BE2C (cell line): ENCODE measurements at places on chromosomes 5 and 9.

DNA sequence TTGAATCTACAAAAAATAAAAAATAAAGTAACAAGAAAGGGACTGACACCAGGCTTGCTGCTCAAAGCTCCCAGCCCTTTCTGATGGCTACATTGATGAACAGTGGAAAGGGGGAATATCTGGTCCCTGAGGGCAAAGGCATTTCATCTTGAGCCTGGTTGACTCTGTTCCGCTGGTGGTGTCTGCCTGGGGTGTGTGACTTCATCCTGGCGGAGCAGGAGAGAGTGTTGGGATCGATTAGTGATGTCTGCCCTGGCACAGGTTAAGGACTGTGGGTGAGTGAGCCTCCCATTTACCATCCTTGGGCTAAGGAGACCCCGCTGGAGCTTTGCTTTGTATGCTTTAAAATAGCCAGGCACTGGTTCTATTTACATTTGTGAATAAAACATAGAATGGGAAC lies 56.9 kb upstream of the ASS1 start:
- no peak for DNase-seq

GRCh38 chr9:77456829-77457437 lies 191.2 kb downstream of the GNA14 start:
- DNase-seq, result peak; percentile 85

GRCh38 chr5:78587775-78588291 lies 60.7 kb downstream of the LHFPL2 start:
- peak; percentile 62 for DNase-seq

GRCh38 chr9:79384501-79384900 lies 187.3 kb upstream of the TLE4 start:
- no peak for DNase-seq

DNA sequence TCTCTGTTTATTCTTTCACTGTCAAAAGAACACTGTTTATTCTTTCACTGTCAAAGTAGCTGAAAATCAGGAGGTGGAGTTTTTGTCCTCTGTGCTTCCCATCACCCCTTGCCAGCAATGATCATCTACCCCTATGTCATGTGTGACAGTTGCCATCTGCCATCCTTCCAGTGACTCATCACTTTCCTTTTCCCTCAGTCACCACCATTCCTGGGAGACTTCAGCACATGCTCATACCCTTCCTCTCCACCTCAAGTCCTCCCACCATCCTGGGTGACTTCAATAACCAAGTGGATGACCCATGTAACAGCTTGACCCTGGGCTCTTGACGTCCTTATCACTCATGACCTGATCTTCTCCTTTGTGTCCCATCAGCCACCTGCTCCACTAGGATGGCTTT lies 43.3 kb upstream of the RASEF start:
- peak; percentile 27 for DNase-seq

DNA sequence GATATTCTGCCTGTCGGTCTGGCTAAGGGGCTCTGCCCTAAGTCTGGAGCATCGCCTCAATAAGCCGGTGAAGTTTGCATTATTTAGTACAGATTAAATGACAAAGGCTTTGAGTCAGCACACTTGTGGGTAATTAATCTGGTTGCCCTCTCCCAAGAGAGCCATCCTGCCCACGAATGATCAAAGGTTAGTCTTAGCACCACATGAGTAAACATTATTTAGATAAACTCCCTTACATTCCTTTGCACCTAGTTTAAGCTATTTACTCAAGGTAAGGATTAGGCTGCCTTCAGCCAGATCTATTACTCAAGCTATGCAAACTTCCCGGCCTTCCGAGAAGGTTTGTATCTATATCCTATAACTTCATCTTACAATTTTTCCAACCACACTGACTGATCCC lies 572.1 kb downstream of the CHSY3 start:
- no peak for DNase-seq

DNA sequence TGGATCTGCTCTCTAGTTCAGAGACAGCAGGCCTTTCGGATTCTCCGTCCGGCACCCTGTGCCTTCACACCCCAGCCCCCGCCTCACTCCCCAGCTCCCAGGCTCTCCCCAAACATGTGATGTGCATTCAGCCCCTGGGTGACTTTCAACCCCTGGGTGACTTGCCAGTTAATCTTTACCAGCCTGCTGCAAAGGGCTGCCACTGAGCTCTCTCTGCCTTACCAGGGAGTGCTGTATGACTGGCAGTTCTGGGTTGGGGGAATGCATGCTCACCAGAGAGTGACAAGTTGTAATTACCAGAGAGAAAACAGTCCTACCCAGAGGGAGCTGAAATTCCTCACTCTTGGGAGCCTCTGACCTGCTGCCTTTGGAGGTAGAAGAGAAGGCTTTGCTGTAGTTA lies 4.9 kb upstream of the ADRA1B start:
- DNase-seq, result no peak

DNA sequence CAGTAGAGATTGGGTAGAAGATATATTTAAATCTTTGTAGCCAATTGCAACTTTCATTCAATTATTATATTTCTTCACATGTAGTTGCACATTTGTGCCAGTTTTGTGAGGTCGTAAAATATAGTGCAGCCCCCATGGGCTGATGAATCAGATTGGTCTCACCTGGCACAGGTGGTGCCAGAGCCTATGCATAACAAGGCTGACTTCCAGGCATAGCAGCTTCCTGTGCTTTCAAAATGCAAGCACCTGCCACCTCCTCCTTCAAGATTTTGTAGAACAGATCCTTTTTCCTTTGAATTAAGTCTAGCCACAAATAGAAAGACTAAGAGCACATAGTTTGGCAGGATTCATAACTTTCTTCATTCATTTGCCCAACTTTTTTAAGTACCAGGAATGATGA lies 87.1 kb downstream of the STARD4 start:
- DNase-seq, result no peak
